AG20443 (cell line): ENCODE measurements at places on chromosomes 13 and 19.

GRCh38 chr13:33347861-33348260, 62.3 kb upstream of the STARD13 start:
- no peak for DNase-seq

GRCh38 chr19:57342582-57342981, 8.5 kb upstream of the ZNF304 start:
- DNase-seq = no peak

DNA sequence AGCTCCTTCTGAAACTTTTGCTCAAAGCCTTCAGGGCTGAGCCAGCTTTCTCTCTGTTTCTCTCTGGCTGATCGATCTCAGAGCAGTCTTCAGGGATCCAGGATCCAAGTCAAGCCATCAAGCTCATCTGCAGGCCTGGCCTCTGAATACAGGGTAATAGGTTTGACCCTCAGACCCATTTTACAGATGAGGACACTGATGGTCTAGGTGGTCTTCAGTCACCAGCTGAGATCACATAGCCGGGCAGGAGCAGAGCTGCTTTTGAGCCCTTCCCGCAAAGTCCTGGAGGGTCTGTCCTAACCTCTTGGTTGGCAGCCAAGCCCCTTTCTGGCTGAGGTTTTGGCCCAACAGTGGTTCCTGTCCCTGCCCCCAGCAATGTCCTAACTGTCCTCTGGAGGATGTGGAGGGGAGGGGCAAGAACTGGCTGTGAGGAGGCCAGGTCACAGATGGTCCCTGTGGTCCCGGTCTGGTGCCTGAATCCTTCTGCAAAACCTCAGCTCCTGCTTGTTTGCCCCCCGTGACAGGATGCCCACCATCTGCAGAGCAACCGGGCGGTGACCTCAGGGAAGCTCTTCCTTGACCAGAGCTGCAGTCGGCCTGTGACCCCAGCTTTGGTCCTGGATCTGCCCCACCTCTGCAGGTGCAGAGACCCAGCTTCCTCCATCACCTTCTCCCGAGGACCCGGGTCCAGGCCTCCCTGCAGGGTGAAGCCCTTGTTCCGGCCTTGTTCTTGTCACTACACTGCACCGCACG, 5.8 kb upstream of the PEAK3 start:
- DNase-seq = no peak

DNA sequence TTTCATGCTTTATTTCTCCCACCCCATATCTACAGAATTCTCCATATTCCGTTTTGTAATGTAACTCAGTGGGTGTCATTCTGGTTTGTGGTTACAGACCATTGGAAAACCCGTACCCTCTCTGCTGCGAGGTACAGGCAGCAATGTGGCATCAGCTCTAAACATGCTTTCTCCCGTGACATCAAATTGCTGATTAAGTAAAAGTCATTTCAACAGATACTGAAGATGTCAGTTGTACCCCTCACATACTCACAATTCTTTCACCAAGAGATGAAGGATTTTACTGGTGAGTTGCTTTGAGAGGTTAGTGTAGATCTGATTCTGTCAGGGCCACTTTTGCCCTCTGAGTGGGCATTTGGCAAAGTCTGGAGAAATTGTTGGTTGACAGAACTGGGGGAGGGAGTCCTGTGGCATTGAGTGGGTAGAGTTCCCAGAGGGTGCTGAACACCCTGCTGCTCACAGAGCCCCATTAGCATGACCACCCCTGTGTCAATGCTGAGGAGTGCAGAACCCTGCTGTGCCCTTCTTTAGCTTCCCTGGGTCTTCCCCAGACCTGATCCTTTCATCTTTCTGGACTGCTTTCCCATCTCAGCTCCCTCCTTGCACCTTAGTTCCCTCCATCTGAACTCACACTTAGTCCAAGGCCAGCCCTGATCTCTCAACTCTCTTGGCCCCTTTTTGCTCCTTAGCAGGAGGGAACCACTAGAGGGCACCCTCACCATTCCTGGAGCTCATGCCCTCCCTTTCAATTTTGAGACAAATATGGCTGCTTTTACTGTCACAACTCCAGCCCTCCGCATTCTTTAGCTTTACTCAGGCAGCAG, 39.9 kb upstream of the CEACAM8 start:
- DNase-seq = peak; percentile 72

DNA sequence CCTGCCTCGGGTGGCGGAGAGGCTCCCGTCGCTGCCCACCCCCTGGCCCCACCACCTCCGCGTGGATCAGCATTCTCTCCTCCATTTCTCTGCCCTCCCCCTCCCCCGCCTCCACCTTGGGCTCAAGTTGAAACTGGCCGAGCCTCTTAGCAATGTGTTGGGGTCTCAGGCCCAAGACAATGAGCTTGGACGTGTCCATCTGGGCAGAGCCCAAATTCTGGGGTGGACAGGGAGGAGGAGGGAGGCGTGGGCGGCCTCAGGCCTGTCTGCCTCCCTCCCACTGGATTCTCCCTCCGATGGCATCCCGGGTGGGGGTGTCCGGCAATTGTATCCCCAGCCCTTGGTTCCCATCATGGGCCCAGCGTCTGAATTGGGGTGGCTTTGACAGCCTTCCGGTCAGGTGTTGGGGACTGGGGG, 1.2 kb downstream of the CELF5 start:
- peak; percentile 17 for DNase-seq

- DNase-seq = no peak
Observed at GRCh38 chr13:45748941-45749759, 47.0 kb downstream of the CBY2 start.

- DNase-seq = no peak
Observed at GRCh38 chr19:6287269-6287885, 7.6 kb upstream of the MLLT1 start.

DNA sequence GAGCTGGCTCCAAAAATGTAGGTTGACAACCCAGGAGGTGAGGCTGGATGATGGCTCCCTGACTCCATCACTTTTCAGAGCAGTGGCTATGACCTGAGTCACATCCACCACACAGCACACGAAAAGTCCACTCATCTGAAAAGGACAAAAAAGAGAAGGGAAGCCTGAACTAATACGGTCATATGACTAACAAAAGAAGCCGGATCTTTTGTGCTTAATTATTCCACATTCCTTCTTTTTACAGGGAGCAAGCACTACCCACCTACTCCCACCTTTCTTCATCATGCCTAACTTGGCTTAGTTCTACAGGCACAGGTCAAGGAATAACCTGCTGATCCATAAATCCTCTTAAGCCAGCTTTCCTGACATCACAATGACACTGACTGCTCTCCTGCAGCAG, 601.3 kb upstream of the MIR17HG start:
- no peak for DNase-seq

GRCh38 chr13:110652231-110652730, 36.9 kb downstream of the NAXD start:
- DNase-seq = no peak

GRCh38 chr19:54551950-54552912, 21.4 kb upstream of the LILRA2 start:
- DNase-seq = no peak

GRCh38 chr19:18350490-18350889, 10.1 kb downstream of the PGPEP1 start:
- DNase-seq = no peak

- DNase-seq = peak; percentile 47
Observed at GRCh38 chr13:78978381-78978998, 319.5 kb upstream of the OBI1 start.

DNA sequence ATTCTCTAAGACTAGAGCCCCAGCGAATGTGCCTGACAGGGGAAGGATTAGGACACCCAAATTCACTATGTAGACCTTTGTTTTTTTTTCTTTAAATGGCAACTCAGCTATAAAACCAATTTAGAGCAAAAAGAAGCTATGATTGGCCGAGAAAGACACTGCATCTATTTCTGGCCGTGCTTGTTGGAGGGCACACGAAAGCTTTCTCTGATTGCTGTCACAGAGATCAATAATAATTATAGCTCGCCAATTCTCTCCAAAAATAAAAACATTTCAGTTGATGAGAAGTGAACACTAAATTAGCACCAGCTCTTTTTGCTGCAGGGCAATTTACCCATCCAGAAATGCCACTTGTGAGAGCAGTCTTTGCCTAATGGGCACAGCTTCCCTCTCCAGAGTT, 31.2 kb downstream of the CBY2 start:
- DNase-seq = no peak

GRCh38 chr19:29672319-29672932, 7.2 kb downstream of the PLEKHF1 start:
- DNase-seq = no peak

DNA sequence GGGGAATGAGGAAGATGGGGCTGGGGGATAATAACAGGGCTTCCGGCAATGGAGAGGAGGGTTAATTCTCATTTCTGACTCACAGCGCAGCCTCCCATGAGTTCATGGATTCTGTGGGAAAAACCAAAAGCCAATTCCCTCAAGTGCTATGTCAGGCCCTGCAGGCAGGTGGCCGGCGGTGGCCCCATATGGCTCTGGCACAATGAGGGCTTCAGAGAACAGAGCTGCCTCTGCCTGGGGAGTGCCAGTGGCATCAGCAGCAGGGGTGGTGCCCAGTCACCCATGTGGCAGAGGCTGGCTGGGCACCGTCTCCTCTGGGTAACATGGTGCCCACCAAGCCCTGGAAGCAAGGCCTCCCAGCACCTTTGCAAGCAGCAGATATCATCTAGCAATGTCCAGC, 69.1 kb downstream of the ALOX5AP start:
- DNase-seq = no peak

DNA sequence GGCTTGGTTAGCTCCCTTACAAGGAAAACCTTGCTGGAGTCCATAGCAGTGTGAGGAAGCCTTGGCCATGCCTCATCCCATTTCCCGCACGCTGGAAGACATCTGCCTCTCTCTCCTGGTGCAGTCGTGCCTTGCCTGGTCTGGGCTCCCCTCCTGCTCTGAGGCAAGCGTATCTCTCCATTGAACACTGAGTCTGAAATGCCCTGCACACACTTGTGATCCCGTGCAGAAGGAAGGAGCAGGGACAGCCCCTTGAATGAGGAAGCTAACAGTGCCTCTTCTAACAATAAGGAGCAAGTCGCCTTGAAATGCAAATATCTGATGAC, 407 bp upstream of the ZNF440 start:
- DNase-seq = peak; percentile 44

DNA sequence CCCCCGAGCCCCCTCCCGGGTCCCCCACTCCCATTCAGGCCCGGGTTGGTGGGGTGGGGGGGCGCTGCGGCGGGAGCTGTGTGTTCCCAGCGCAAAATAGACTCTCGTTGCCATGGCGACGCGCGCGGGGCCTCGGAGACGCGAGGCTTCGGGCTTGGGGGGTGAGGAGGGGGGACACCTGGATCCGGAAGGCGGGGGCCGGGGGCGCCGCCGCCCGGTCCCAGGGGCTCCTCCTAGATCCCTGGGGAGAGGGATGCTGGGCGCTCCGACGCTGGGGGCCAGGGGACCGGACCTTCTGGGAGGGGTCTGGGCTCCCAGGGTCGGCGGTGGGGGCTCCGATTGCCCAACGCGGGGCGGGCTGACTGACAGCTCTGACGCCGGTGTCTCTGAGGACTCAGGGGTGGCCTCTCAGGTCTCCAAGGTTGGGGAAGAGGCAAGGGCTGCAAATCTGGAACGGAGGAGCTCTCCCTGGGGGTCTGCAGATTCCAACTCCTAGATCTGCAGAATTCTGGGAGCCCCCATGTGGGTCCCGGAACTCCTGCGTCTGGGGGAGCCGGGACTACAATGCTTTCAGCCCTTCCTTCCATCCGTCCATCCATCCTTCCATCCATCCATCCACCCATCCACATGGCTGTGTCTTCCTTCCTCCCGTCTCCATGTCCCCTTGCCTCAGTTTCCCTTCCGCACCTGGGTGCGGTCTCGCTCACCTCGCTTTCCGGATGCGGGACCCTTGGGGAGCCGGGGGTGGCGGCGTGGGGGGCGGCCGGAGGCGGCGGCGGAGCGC, 9.1 kb upstream of the SHISA7 start:
- DNase-seq = no peak

DNA sequence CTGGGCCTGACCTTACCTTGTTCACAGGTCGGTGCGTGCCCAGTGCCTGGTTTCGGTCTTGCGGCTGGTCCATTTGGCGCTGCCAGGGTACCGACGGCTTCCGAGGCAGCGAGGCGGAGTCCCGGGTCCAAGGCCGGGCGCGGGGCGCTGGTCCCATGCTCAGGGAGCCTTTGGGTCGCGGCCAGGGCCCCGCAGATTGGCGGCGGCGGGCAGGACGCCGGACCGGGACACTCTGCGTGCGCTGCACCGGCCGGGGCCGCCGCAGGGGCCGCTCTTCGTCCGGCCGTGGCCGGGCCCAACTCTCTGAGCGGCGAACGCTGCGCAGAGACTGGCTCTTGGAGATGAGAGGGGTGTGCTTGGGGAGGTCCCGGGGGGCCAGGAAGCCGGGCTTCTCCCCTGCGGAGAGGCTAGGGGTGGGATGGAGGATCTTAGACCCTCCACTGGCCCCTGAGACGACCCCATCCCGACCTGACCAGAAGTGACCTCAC, 3.4 kb upstream of the WIZ start:
- DNase-seq = peak; percentile 76

GRCh38 chr19:16856091-16856490, 26.9 kb downstream of the SIN3B start:
- no peak for DNase-seq

- no peak for DNase-seq
Observed at GRCh38 chr13:108895220-108895704, 265.9 kb downstream of the MYO16 start.

- DNase-seq = no peak
Observed at GRCh38 chr13:48648446-48648845, 5.3 kb upstream of the CYSLTR2 start.

GRCh38 chr13:95921485-95921884, 131.7 kb downstream of the UGGT2 start:
- DNase-seq = no peak

DNA sequence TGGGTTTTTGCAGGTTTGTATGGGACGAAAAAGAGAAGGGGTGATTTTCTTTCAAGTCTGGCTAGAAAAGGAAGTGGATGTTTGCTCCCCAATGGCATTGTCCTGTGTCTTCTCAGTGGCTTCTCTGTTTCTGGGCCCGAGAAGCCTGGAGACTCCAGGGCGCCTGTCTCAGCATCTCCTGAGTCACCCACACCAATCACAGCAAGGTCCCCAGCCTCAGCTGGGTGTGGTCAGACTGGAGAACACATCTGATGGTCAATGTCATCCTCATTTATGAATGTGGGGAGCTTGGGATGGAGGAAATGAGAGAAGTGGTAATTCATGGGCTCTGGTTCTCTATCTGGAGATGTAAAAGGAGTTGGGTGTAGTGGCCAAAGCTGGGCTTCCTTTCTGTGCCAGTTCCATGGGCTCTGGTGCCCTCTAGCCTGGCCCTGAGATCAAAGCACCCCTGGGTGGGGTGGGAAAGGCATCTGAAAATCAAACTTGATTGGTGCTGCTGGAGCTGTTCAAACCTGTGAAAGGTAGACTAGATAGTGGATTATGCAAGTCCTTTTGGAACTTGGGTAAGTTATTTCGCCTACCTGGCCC, 13.4 kb downstream of the RASL11A start:
- peak; percentile 46 for DNase-seq

DNA sequence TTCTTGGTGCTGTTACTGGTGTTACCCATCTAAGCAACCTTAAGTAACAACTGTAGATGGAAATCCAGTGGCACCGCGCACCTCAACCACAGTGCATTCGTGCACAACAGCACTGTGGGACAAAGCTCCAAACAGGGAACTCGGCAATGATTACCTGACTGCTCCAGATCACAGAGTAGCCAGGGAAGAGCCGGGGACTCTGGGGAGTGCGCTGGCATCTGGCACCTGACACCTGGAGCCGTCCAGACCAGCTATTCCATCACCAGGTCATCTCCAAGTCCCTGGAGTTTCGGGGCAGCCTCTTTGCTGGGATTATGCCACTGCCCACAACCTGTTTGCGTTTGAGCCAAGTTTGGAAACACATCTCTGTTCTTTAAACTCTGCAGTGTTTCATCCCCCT, 62.0 kb downstream of the COL4A1 start:
- DNase-seq = no peak
